ENCODE measurements at places on chromosomes 4 and X.

DNA sequence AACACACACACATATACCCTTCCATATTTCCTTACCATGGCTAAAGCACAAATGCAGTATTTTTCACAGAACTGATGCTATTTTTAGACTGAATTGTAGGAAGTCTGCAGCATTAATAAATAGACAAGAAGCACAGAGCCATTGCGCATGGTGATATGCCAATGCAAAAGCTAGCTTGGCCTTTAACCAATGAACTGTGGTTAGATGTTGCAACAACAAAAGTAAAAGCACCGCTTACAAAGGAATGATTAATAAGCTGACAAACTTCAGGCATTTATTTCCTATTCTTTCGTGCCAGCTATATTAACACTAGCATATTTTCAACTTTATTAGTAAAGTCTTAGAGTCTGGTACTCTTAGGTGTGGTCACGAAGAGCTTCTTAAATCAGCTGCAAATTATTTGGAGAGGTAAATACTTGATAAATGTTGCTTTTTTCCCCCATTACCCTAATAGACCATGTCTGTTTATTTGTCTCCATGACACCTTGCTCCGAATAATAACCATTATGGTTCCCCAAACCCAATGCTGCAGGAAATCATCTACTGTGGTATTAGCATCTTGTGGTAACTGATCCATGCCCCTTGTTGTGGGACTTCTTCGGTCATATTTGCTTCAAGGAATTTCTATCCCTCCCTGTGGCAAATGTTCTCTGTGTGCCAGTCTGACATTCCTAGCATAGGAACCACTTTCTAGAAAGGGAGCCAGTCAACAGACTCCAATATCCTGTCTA is 306.1 kb upstream of the TAPT1 start:
- no peak for DNase-seq

DNA sequence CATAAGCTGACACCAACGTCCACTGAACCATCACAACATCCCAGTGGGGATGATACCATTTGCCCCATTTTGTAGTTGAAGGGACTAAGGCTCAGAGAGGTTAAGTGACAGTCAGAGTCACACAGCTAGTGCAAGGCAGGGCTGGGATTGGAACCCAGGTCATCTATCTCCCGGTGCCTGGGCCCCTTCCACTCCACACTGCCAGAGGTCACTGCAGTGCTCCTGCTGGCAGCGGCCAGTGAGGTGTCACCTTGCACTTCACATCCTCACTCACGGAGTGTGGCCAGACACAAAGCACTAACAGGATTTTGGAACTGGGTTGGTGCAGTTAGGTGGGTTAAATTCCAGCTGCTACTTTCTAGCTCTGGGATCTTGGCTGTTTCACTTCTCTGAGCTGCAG is 118.7 kb downstream of the ENPP6 start:
- no peak for DNase-seq

DNA sequence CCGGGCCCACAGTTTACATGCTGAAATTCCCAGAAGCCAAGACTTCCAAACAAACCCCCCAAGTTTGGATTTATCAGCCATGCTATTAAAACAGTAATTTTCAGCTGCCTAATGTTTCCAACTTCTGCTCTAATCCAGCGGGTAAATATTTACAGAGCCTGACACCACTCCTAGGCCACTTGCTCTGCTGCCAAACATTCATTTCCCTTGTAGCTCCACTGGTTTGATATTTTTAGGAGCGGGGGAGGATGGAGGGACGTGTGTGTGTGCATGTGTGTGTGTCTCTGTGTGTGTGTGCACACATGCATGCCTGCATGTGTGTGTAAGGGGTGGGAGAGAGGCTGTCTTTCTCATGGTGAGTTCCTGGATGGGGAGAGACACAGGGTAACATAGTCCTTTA is 115.7 kb upstream of the PJA1 start:
- no peak for DNase-seq

- DNase-seq: no peak
Measured at GRCh38 chr4:155964016-155964891, 10.6 kb upstream of the CTSO start.

DNA sequence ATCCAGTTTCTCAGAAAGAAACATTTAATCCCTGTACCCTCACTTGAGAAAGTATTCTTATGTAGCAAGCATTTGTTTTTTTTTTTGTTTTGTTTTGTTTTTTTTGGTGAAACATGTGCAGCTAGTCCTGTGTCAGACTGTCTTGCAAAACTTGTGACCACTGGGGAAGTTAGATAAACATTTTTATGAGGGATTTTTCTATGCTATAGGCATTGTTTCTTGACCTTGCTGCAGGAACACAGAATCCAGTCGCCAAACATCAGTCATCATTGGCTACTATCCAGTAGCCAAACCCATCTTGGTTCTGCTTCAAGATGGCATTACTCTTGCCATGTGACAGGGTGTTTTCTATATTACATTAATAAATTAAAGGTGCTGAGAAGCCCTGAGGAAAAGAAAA is 7.7 kb upstream of the MAPK10 start:
- no peak for DNase-seq

DNA sequence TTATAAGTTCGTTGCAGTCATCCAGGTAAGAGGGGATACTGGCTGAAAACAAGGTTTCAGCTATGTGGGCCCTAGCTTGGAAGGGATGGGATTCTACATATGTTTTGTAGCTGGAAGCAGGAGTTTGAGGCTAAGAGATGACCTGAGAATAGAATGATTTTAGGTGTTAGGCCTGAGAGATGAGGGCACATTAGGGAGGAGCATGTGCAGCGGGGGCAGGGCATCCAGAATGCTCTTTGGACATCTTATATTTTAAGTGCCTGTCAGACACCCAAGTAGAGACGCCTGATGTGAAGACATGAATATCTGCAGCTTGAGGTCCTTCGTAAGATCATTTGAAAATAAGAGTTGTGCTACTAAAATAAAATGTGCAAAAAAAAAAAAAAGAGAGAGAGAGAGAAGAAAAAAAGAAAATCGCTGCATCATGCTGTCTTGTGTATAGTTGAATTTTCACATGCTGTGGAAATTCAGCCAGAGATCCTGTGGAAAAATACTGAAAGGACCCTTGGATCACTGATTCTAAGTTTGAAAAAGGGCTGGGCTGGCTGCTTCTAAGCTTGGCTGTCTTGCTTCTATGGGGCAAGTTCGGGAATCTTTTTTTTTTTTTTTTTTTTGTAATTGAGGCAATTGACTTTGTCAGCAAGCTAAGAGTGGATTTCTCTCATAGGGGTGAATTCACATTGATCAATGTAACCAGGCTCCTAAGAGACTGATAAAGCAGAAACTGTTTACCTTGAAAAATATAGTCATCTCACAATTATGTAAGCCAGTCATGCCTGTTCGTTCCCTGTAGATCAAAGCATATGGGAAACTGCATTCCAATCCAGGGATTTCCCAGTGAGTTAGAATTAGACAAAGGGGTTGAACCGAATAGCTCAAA is 341.0 kb upstream of the GATB start:
- no peak for DNase-seq

DNA sequence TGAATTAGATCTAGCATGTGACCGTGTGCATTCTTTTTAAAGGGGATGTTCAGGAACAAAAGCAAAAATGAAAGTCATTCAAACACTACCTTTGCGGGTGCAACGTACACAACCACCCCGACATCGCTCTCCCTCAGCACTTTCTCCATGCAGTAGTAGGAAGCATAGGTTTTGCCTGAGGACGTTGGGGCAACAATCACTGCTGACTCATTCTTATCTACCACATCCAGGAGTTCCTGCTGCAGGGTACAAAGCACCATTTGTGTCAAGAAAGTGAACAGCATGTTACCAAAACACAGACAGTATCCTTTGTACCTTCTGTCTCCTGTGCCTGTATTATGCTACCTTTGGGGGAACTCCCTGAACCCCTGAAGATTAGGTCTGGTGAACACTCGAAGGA is 58.6 kb downstream of the DDX60L start:
- DNase-seq: no peak

GRCh38 chr4:10694828-10695209 is 10.3 kb upstream of the CLNK start:
- no peak for DNase-seq

DNA sequence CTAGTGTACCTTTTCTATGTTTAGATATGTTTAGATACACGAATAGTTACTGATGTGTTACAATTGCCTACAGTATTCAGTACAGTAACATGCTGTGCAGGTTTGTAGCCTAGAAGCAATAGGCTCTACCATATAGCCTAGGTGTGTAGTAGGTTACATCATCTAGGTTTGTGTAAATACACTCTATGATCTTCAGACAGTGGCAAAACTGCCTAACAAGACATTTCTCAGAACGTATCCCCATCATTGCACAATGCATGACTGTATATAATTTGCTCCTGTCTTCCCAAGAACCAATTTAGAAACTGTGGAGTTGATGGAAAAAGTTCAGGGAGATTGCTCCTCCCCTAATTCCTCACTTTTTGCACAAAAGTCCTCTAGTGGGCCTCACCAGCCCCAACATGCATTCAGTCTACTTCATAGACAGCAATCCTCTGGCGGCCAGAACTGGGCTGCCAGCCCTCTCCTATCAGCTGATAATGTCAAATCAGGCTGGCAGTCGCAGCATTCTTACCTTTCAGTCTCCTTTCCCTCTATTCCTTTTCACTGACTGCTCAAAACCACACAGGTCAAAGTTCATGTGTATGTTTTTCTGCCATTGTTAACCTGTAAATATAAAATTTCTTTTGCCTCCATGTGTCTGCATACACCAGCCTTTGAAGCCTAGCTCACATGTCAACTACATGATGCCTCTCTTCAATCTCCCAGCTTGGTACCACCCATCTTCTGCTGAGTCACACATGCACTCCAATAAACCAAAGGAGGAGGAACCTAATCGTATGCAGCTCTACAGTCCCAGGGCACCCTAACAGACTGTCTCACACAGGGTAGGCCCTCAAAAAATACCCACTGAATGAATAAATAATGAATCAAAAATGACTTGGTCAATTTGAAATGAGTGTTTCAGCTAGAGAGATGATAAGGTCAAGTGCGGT is 32.0 kb downstream of the BCLAF3 start:
- DNase-seq: no peak

- DNase-seq: no peak
Measured at GRCh38 chr4:6891436-6892170, 18.0 kb upstream of the TBC1D14 start.

DNA sequence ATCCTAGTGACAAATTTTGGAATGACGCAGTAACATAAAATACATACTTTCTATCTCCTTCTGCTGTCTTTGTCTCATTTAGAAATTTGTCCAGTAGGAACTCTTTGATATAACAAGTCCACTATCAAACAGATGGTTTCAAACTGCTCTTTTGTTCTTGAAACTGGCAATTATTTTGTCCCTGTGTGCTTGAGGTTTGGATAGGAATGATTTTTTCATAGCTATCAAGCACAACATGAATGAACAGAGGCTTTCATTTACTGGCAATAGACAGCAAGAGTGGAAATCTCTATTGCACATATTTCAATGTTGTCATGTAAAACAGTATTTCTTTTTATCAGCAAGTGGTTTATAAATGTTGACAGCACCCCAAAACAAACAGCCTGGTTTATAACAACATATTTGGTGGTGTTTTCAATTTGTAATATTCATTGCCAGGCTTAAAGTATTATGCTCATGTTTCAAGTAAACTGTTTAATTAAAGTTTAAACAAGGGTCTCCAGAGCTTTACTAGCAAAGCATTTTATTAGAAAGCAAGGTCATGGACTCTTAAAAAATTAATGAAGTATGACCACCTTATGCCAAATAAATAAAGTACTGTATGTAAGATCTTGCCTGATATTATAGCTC is 60.0 kb downstream of the TIGD2 start:
- no peak for DNase-seq

GRCh38 chr4:142452161-142452855 is 393.8 kb downstream of the INPP4B start:
- DNase-seq: no peak

DNA sequence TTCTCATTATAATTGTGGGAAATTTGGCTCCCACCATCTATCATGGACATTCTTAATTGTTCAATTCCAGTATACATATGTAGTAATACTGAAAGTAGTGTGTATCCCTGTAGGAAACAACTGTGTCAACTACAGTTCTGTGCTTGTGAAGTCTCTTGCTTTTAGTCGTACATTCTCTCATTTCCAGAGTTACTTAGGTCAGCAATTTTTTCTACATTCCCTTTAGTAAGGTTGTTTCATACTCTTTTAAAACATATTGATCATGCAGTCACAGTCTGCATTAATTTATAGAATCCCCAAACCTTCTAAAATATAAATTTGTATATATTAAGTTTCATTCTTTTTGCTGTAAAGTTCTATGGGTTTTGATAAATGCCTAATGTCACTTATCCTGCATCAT is 289.2 kb upstream of the PCDH10 start:
- no peak for DNase-seq

DNA sequence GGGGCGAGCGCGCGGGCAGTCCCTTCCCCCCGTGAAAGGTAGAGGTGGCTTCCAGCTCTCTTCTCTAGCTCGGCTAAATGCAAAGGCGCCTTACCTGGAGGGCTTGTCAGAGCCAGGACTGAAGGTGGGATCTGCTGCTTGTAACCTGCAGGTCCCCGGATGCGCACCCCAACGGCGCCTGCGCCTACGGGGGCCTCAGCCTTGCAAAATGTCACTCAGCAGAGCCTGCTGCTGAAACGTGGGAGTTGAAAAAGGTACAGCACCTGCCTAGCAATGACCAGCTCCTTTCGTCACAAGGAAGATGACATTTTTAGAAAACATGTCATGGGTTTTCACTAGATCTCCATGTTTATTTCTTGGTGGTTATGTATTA is 583 bp downstream of the ABHD18 start:
- peak; percentile 57 for DNase-seq

DNA sequence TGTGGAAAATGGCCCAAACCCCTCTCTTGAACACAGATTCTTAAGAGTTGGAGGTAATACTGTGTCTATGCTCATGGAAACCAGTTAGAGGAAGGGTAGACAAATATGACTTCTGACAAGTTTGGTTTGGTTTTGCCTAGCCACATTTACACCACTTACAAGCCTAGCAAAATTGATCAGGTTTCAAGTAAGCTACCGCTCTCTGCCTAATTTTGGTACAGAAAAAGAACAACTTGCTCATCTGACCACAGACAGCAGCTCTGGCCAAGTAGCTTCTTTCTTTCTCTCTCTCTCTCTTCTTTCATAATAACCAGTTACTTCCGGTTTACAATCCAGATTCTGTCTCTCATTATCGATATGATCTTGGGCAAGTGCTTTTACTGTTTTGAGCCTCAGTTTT is 260.0 kb downstream of the GLUD2 start:
- DNase-seq: no peak

- no peak for DNase-seq
Measured at GRCh38 chrX:42098900-42099299, 175.5 kb upstream of the CASK start.

All from activated gamma-delta T cell (primary cell).